Activated CD4-positive, alpha-beta T cell treated with anti-CD3 and anti-CD28 coated beads, Interleukin-2, Interleukin-4, amounts not matched to agents 100 ng/mL and 50 ng/mL, durations not matched to agents 16 hours and 8 hours (primary cell): ENCODE measurements at places on chromosomes 7 and 10.
A peak's percentile ranks its signal among the peaks of the same experiment; 100 is the strongest.

DNA sequence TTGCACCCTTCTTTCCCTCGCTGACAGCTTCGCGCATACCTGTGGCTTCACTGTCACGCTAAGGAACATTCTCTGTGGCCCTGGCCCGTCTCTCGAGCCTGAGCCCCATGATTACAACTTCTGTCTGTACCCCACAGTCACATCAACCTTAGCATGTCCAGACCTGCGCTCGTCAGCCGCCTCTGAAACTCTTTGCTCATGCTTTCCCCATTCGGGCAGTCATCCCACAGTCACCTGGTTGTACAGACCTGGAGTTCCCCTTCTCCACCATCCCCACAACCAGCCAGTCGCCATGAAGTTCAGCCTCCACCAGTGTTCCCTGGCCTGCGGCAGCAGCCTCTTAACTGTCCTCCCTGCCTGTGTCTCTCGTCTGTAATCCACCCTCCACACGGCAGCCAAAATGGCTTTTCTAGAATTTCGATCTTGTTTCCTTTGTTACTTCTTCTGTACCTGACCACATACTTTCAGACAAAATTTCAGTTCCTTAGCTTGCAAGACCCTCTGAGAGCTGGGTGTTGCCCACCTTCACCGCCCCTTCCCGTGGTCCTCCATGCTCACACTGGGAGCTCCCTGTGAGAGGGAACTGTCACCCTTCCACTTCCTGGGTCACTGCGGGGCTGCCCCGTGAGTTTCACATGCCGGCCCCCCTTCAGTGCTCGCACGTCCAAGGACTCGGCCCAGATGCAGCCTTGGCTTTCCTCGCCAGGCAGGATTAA is 229.2 kb downstream of the CELF2 start:
- DNase-seq: no peak

DNA sequence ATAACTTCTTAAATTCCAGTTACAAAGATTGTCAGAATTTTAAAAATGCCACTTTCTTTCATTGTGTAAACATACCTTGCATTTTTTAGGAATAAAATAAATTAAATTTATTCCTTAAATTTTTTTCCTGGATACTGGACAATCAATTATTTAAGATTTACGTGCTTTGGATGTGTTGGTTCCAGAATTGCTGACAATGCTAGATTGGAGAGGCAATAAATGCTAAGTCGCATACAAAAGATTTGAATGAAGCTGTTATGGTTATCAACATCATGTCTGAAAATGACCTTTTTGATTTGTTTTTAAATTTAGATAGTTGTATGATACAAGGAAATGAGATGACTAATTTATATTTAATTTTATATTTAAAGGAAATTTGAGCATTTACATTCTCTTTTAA is 89.2 kb upstream of the SEMA3A start:
- no peak for DNase-seq

DNA sequence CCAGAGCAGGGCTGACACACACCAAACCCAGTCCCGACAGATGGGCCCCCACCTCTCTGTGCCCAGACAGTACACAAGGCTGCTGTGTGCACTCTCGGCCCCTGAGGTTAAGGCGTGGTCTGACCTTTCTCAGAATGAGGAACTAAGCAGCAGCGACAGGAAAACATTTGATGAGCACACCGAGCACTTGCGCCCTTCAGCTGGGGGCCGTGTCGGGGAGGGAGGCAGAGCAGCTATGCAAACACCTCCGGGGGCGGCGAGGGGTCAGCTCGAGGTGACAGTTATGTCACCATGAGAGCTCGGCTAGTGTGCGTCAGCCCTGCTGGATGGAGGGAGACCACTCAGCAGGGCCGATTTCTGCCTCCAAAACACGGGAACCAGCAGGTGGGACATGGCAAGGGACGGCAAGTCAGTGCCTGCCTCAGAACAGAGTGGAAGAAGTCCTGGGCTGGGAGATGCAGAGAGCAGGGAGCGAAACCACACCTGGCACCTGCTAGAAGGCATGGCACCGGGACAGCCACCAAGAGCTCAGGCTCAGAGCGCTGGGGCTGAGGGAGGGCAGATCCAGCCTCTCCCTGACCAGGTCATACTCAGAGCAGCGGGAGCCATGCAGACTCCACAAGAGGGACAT is 57.4 kb downstream of the CHST15 start:
- DNase-seq: peak; percentile 19

DNA sequence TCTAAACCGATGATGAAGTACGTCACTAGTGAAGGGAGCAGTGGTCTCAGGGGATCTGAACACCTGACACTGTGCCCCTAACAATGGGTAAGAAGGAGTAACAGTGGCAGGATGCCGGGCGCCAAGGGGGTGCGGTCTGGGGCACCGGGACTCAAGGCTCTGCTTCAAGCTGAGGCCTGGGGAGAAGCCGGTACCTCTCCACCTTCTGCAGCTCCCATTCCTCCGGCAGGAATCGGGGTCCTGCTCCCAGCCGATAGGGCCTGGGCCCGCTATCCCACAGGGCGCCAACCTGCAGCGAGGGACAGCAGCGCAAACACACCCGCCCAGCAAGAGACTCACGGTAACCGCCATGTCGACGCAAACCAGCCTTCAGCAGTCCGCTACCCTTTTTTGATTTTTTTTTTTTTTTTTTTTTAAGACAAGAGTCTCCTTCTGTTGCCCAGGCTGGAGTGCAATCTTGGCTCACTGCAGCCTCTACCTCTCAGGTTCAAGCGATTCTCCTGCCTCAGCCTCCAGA is 8.8 kb upstream of the CHST12 start:
- no peak for DNase-seq

- no peak for DNase-seq
Observed at GRCh38 chr10:133034092-133034491, 53.6 kb upstream of the ADGRA1 start.

DNA sequence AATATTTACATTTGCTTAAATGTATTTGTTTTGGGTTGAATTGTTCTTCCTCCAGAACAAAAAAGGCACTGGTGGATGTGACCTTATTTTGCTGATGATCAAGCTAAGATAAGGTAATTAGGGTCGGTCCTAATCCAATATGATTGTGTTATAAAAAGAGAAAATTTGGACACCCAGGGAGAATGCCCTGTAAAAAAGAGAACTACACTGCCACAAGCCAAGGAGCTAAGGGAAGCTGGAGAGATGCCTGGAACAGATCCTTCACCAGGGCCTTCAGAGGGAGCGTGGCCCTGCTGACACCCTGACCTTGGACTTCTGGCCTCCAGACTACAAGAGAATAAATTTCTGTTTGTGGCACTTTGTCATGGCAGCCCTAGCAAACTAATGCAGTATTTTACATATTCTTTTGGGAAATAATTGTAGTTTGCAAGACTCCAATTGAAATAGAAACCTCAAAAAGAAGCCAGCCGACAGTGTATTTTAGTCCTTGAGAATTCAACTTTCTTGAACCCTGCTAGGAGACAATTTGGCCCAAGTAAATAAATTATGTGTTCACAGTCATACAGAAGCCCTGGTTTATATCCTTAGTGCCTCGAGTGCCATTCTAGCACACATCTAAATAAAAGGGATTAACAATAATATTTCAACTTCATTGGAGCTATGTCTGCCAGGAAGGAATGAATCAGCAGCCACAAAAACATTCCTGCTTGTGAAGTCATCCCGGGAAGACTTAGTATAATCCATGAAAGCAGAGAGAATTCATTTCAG is 164.6 kb downstream of the PKD1L1 start:
- DNase-seq: no peak

GRCh38 chr7:157299613-157300368 is 37.0 kb upstream of the DNAJB6 start:
- no peak for DNase-seq

GRCh38 chr10:119341459-119342301 is 134.3 kb downstream of the GRK5 start:
- peak; percentile 46 for DNase-seq

GRCh38 chr7:136312592-136312991 is 335.4 kb upstream of the MTPN start:
- DNase-seq: no peak

DNA sequence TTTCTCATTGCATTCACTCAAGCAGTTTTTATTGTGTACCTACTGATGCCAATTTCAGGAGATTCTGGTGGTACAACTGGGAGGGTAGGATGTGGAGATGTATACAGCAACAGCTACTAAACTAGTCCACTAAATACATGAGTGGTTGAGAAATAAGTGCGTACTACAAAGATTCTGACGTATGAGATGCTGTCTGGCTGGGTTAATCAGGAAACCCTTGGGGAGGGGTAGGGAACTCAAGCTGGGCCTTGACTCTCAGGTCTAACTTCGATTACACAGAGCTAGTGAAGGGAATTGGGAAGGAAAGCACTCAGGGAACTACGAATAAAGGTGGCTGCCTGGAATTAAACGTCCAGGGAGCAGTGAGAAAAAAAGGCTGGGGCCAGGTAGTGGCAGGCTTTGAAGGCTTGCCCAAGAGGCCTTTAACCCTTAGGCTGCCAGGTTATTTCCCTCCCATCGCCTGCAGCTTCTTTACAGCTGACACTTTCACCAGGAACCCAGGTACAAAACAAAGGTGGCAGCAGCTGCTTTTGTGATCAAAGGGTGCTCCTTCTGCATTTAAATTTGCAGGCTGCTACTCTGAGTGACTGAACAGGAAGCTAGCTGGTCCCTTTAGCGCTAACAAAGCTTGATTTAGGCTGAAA is 3.2 kb downstream of the MMS19 start:
- DNase-seq: no peak

DNA sequence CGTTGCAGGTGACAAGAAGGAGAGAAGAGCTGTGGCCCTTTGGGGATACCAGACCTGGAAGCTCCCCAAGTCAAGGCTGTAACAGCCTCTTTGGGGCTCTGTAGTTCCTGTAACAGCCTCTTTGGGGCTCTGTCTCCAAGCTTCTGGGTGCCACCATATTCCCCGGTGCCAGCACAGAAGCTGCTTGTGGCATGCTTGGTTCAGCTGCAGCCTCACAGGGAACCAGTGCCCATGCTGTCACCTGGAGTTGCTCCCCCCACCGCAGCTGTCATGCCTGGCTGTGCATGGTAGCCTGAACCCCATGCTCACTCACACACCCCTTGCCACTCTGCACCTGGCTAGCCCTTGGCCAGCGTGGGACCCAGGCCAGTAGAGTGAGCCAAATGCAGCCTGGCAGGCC is 109.1 kb downstream of the ELAPOR2 start:
- no peak for DNase-seq

GRCh38 chr10:48580236-48580635 is 24.6 kb downstream of the ARHGAP22 start:
- DNase-seq: no peak

DNA sequence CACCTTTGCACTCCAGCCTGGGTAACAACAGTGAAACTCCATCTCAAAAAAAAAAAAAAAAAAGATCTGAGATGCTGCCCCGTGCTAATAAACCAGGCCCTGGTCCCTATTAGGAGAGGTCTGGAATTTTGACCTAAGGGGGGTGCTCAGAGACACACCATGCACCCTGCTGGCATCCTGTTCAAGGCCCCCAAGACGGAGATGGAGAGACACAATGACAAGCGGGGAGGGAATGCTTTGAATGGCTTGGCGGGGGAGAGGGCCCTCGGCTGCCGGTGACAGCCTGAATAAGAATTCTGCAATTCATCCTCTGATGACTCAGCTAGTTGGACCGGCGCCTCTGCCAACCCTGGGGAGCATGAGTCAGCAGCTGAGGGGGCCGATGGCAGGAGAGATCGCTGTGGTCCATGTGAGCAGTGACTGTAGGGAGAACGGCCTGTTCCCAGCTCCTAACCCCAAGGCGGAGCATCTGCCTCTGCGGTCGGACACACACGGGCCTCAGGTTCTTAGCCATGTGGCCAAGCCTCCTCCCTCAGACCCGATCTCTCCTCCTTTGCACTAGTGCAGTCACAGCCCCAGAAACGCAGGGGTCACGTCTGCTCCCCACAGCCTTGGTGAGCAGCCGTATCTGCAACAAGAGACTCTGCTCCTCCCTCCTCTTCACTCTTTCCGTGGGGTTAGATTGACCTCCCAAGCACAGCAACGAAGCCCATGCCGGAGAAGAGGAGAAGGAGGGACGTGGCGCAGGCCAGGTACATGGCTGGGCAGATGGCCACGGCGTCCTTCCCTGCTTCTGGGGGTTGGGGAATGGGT is 14.9 kb downstream of the TRIM56 start:
- DNase-seq: peak; percentile 77

- no peak for DNase-seq
Observed at GRCh38 chr7:98616381-98617050, 569 bp upstream of the NPTX2 start.

DNA sequence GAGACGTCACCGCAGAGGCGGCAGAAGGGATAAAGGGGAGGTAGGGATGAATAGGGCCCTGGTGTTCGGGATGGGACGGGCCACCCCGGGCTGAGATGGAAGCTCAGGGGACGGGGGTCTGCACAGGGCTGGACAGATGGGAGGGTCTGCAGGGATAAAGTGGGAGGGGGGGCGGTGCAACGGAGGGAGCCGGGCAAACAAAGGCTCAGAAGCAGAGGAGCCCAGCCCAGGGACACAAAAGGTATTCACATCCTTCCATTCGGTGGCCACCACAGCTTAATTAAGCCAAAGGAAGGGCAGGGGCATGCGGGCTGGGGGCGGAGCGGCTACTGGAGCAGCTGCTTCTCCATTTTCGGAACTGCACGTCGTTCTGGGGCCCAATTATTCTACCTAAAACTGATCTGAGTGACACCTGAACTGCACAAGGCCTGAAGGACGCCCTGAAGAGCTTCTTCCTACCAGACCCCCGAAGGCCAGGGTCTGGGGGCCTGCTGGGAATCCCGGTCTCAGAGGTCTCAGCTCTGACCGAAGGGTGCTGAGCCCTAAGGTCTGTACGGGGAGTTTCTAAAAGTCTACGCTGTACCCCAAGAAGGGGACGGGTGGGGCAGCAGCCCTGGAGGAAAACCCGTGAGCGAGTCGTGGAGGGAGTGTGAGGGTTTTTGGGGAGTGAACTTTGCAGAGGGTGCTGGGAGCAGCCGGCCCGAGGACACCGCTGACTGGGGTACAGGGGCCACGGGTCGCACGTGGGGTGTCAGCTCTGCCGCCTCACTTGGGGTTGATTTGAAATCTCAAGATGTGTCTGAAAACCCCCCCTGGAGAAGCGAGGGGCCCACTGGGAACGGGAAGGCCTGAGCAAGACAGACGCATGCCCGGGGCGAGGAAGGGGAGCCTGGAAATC is 334.8 kb downstream of the DNAJB6 start:
- no peak for DNase-seq
